Kasumi-1 (cell line): ENCODE measurements at places on chromosomes 3 and 15.

DNA sequence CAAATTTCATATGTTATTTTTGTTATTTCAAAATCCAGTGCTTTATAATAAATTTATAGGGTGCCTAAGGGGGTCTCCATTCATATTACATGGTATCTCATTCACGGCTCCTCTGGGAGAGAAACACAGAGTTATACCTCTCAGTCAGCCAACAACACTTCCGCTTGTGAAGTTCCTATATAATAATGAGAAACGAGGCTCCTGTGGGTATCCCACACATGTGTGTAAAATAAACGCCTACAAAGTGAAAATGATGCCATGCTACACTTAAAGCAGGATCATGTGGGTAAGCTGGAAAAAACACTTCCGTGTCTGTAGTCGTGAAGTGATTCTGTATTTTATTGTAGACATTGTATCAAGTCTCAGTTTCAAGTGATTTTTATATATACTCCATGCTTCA, 218.8 kb upstream of the ICE2 start:
- no peak for DNase-seq

- no peak for DNase-seq
Measured at GRCh38 chr3:127180859-127181258, 12.1 kb upstream of the PRR23E start.

DNA sequence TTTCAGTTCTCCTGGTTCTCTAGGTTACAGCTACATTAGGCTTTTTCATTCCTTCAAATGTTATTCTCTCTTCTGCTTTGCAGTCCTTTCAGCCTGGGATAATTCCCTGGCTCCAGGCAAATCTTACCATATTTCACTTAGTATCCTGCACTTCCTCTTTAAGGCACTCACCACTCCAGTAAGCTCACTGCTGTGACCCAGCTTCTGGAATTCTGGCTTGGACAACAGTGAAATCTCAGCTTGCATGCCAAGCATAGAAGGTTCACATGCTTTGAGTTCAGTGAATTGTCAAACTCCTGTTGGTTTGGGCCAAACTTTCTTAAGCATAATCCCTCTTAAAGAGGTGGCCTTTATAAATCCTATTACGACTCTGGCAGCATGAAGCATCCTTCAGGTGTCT, 69.4 kb downstream of the SCN10A start:
- peak; percentile 0 for DNase-seq

DNA sequence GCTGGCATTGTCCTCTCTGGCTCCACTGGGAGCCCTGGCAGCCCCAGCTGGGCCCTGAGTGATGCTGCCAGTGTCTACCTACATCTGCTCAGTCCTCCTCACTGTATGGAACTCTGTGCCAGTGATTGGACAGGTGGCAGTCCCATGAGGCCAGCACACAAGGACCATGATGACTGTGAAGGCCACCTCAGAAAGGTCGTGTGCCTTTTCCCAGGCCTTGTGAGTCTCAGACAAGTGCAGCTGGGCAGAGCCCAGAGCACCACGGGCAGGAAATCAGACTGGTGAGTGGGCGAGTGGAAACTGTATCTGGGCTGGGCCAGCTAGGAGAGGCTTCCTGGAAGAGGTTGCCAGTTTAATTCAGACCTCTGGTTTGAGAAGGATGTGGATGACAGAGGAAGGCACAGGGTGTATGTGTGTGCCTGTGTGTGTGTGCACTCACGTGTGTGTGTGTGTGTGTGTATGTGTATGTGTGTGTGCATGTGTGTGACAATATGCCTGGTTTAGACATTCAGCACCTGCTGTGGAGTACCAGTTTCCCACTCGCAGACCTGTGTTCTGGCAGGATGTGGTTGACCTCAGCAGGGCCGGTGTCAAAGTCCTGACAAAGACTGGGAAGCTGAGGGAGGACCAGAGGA, 7.0 kb downstream of the MAPKAPK3 start:
- DNase-seq = peak; percentile 56

GRCh38 chr3:84184937-84185336, 773.9 kb upstream of the CADM2 start:
- no peak for DNase-seq

DNA sequence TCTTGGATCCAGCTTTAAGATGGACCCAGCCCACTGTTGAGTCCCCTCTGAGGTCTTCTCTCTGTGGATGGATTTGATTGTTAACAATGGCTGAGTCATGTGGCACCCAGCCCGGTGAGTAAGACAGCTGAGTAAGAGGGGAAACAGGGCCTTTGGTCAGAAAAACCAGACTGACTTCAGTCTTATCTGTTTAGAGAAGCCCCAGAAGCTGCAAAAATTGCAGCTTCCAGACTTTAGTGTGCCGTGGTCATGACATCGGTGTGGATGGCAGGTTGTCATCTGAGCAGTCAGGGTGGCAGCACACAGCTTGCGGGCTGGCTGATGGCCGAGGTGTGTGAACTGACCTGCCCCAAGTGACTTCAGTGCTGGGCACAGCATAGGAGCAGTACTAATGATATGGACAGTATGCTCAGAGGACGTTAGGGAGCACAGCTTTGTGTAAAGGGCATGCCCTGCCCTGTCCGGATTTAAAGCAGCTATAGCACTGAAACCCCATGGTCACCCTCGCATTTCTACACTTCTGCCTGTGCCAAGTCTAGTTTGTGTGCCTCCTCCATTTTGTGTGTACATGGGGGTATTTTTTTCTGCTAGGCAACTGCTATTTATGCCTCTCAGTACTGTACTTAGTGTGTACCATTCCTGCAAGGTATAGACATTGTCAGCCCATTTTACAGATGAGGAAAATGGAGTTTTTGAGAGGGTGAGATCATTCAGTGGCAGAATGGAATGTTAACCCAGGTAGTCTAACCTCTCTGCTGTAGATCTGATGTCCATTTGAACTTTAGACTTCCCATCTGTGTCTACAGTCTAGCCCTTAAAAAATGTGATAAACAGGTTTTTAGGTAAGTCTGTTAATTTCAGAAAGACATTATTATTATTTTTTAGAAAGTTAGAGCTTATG, 44.4 kb downstream of the FLNB start:
- DNase-seq = peak; percentile 47
